Activated CD4-positive, alpha-beta T cell treated with anti-CD3 and anti-CD28 coated beads for 24 hours (primary cell): ENCODE measurements at places on chromosomes 5 and 9.

DNA sequence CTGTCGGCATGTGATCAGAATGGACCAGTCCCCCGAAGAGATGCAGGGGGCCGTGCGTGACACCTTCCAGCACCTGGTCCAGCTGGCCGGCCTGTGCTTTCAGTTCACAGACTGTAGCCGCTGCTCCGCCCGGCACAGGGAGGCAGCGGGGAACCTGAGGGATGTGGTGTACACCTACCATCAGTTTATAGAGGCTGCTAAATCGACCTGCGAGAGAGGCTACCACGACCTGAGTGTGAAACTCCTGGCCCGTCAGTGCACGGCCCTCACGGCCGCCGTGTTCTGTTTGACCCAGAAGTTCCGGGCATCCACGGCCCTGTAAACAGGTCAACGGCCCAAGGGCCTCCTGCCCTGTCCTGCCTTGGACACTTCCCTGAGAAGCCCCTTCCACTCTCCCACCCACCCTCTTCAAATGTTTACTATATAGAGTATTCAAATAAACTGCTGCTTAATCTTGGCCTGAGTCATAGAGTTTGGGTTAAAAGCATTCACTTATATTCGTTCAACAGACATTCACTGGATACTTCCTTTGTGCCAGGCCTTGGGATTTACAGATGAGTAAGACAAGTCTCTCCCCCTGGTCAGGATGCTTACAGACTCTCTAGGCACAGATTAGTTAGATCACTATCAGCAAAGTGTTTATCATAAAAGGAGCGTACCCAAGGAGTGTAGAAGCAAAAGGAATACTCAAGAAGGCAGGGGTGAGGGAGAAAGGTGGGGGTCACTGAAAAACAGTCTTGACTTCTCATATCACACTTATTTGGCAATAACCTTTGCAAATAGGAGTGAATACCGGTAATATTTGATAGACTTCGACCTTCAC, 6.9 kb upstream of the TRMT10B start:
- no peak for DNase-seq

GRCh38 chr9:89425024-89425805, 72.7 kb downstream of the SEMA4D start:
- DNase-seq, result no peak

- peak; percentile 67 for DNase-seq
Observed at GRCh38 chr9:133532937-133533668, 1.4 kb upstream of the ADAMTSL2 start.

- DNase-seq, result no peak
Observed at GRCh38 chr5:106964132-106964531, 706.6 kb downstream of the EFNA5 start.

- DNase-seq, result no peak
Observed at GRCh38 chr5:110753600-110753999, 14.8 kb downstream of the SLC25A46 start.

DNA sequence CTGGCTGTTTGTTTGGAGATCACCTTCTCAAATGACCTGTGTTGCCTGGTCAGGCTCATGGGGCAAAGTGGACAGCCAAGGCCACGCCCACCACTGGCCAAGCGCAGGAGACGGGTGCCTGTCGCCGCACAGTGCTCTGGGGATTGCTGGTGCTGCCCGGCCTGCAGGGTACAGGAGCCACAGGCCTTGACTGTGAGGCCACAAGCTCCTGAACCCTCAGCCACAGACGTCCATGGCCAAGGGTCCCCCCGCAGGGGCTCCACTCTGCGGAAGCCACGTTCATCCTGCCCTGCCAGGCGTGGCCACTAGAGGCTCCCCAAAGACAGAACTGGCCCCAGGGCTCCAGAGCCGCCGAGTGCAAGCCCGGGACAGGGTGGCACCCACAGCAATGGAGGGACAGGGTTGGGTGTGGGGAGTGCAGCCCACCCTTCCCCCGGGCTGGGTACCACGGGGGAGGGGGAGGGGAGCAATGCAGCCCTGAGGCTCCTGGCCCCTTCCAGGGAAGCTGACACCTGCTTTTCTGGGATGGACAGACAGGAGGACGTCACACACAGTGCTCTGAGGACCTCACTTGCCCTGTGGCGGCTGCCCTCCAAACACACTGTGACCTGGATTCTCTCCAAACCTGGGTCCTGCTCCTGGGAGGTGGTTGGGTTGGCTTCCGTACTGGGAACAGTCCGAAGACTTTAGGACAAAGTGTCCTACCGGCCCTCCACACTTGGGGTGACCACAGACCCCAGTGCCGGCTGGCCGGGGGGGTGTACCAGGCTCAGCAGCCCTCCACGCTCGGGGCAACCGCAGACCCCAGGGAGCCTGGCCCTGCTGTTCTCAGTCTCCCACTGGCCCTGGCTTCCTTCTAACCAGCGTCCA, 21.5 kb downstream of the TPPP start:
- DNase-seq, result peak; percentile 62

- no peak for DNase-seq
Observed at GRCh38 chr5:4348919-4349318, 753.3 kb downstream of the IRX1 start.

DNA sequence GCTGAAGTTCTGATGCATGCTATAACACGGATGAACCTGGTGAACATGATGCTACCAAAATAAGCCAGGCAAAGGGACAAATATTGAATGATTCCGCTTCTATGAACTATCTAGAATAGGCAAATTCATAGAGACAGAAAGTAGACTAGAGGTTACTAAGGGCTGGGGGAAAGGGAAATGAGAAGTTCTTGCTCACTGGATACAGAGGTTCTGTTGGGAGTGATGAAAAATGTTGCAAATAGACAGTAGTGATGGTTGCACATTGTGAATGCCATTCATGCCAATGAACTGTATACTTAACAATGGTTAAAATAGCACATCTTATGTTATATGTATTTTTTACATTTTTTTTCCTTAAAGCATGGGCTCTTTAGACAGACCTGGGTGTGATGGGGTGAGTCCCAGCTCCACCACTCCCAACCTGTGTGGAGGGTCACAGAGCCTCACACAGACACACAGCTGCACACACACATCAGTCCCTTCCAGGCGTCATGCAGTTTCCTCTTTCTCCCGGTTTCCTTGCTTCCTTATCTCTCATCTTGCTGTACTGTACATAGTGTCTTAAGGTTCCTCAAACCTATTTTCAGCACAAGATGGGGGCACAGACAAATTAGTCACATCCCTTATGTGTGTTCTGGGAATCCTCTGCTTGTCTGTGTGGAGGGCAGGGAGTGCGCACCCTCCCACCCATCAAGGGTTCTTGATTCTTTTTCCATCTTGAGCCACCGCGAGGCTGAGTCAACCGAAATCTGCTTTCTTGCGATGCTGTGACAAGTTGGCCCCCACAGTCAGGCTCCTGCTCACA, 192.9 kb downstream of the CRB2 start:
- peak; percentile 58 for DNase-seq

- no peak for DNase-seq
Observed at GRCh38 chr9:3698076-3698475, 172.3 kb upstream of the RFX3 start.

DNA sequence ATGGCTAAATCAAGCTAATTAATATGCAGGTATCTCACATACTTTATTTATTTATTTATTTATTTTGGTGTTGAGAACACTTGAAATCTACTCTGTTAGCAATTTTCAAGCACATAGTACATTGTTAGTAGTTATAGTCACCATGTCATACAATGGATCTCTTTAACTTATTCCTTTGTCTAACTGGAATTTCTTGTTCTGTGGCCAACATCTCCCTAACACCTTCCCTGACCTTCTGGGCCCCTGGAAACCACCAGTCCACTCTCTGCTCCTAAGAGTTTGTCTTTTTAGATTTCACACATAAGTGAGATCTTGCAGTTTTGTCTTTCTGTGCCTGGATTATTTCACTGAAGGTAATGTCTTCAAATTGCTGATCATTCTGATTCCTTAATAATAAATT, 229.1 kb downstream of the SEMA5A start:
- no peak for DNase-seq

GRCh38 chr5:159471904-159472303, 141.6 kb upstream of the IL12B start:
- no peak for DNase-seq

DNA sequence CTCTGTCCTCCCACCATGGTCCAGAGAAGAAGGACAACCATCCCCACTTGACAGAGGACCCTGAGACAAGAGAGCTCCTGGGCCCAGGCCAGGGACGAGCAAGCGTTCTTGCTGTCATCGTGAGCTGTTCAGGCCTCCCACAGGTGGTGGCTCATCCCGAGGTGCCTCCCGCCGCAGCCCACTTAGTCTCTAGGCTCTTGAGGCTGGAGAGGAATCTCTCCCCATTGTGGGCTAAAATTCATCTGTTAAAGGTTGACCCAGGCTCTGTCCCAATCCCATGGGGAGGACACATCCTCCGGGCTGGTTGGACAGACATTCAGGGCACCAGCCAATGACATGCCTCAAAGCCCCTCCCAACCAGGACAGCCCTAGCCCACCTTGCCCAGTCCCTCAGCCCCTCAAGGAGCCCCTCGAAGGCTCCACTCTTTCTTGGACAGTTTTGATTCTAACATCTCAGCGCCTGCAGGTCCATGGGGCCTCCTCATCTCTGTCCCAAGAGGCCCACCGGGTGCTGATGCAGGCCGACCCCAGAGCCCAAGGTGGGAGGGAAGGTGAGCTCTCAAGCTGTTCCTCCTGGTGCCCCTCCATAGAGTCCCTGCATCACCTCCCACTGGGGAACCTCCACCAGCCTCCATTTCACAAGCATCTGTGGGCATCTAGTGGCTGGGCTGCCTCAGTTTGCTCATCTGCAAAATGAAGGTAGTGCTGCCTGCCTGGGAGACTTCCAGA, 52.9 kb downstream of the BARX1 start:
- no peak for DNase-seq

DNA sequence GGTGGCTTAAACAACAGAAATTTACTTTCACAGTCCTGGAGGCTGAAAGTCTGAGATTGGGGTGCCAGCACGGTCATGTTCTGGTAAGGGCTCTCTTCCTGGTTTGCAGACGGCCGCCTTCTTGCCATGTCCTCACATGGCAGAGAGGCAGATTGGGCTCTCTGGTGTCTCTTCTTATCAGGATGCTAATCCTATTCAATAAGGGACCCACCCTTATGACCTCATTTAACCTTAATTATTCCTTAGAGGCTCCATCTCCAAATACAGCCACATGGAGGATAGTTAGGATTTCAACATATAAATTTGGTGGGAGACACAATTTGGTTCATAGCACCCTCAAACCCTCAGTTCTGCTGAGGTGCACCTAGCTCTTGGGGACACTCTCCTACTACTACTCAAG, 180.4 kb downstream of the DAB2IP start:
- DNase-seq, result no peak

DNA sequence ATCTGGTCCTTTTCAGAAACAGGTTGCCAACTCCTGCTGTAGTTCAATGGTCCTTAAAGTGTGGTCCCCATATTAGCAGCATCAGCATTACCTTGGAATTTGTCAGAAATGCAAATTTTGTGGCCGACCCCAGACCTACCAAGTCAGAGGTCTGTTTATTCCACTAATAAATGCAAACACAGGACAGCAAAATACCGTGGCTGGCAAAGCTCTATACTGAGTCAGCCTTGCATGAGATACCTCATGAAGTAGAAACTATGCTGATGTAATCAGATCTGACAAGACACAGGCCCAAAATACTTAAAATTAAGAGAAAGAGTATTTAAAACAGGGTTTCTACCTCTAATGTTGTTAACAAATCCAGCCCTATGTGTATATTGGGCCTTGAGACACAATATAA, 3.0 kb downstream of the GOLM1 start:
- DNase-seq, result no peak

DNA sequence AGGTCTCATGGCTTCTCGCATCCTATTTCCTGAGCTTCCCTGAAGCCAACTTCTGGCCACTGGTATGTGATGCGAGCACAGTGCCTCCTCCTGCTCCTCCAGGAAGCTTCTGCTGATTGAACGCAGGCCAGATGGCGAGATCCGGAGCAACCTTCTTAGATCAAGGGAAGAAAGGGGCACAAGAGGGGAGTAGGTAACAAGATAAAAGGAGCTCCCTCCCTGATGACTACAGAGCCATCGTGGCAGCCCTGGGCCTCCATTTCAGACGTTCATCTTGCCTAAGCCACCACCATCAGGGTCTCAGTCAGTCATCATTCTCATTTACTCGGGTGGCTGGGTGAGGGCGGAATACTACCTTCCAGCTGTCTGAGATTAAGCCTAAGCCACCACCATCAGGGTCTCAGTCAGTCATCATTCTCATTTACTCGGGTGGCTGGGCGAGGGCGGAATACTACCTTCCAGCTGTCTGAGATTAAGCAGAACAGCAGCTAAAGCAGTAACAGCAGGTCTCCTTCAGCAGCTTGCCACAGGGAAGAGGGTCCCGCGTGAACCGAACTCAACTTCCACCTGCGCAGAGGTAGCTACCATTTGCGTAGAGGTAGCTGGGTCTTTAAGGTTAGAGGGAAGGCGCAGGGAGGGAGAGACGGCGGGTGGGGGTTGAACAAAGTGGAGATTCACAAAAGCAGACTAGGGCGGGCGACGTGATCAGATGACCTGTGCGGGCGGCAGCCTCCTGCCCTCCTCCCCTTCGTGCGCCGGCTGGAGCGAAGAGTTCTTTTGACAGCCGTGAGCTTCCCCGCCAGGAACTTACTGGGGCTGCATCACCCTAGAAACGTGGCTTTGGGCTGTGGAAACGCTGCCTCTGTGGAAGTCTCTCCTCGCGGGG, 27.9 kb upstream of the MGAT1 start:
- DNase-seq, result peak; percentile 52

DNA sequence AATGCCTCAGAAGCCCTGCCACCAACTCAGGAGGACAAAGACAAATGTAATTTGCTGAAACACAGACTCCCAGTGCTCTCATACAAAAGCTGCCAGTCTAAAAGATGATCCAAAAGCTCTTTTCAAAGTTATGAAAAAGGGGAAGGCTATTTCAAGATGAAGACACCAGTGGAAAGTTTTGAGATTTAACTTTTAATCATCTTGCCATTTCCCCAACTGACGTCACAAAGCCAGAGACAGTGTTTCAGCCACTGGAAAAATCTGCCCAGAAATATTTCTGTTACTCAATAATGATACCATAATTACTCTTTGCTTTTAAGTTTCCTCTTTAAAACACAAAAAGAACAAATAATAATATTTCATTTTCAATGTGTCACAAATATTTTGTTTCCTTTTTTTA, 20.9 kb downstream of the ENG start:
- DNase-seq, result no peak

GRCh38 chr5:127582773-127583370, 65.4 kb downstream of the PRRC1 start:
- DNase-seq, result no peak

DNA sequence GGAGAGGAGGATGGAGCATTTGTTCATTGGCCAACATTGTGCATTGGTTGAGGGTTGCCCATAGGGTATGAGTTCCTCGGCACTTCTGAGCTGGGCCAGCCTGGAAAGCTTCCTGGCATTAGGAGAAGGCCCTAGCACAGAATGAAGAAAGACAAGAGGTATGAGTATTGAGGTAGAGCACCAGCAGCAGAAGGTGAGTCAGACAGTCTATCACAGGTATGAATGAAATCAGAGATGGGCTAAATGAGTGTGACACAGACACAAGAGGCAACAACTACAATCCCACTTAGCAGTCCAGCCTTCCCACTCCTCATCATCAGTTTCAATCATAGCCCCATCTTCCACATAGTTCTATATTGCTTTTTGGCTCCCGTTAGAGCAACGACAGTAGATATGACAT, 25.4 kb upstream of the TGFBR1 start:
- no peak for DNase-seq

- DNase-seq, result no peak
Observed at GRCh38 chr5:167406513-167406912, 884.9 kb upstream of the WWC1 start.

- DNase-seq, result no peak
Observed at GRCh38 chr5:113969901-113970300, 392.0 kb upstream of the KCNN2 start.
